ENCODE measurements at places on chromosomes 4 and X. TPM values are rescaled to one million over a fixed set of nuclear protein-coding genes. Genes with fewer than 3 reads are reported as not detected.

DNA sequence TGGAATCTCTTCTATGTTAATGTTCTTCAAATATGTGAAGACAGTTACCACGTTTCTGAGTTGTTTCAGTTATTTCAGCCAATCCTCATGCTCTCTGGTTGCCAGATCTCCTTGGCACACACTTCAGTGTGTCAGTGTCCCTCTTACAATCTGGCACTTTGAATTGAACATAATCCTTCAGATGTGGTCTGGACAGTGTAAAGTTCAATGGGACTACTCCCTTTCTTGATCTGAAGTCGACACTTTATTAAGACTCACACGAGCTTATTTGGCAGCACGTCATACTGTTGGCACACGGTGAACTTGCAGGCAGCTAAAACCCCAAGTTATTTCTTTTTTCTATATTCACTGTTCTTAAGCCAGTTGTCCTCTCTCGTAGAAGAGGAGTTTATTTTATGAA lies 28.2 kb downstream of the ARSJ start:
- DNase-seq = no peak

Gene VEGFD
- polyA plus RNA-seq = 0.22 TPM

Gene USP9X
- polyA plus RNA-seq = 65.4 TPM

DNA sequence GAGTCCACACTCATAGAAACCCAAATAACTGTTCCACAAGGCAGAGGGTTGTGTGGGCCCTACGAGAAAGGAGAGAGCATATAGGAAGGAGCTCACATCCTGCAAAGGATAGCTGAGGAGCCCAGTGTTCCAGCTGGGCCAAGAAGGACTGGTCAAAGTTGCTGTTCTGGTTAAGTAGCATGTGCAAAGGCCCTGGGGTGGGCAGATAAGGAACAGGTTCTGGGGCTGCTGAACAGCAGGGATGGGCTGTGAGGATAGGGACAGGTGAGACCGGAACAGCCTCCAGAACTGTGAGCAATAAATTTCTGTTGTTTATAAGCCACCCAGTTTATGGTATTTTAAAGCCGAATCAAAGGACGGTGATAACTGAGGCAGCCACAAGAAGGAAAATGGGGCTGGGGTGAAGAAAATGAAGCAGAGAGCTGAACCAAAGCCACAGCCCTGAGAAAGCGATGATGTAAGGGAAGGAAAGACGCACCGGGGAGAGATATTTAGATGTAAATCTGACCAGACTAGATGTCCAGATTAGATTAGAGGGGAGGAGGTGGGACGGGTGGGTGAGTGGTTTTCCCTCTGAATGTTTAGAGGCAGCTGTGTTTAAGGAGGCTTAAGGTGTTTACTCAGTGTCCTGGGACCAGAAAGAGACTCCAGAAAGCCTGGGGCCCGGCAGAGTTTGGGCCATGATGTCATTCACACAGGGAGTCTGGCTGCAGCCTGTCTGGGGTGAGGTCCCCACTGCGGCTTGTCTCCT lies 180.8 kb upstream of the BCOR start:
- DNase-seq = no peak

DNA sequence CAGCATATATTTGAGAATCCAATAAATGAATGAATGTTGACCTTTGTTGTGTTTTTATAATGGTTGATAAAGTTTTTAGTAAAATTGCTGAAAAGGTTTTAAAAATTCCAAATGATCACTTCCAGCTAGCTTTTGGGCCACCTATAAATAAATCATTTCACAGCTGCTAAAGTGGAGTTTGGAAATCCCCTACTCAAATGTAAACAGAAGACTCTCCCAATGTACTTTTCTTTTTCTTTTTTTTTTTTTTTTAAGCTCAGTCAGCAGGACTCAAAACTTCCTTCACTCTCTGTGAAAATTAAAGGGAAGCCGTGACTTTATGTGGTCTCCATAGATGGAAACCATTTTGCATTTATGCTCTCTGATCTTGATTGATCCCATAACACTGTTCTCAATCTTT lies 45.2 kb downstream of the CXCL13 start:
- DNase-seq = no peak

DNA sequence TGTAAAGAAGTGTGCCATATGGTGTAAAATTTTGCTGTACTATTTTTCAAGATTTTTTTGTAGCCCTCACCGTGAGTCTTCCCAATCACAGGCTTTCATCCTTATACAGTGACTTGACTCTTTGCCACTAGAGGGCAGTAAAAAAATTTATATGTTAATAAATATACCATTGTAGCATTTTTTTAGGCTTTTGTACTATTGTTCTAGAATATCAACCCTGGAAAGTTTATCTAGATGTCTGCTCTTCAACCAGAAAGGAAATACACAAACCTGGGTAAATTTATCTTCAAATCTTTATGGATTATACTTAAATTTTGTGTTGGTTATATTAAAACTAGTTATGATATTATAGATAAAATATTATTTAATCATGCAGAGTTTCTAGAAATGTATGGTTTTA lies 235.3 kb downstream of the TENM3 start:
- peak; percentile 16 for DNase-seq

DNA sequence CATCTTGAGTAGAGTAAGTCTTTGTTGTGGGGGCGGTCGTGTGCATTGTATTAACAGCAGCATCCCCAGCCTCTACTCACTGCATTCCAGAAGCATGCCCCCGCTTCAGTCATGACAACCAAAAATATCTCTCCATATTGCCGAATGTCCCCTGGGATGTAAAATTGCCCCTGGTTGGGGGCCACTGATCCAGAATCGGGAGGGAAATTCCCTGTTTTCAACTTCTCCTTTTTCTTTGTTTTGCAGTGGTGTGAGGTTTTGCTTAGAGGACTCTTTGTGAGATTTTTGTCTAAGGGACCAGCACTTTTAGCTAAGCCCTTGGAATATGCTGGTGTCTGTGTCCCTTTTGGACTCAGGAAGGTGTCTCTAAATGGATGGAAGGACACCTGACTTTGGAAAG lies 3.0 kb upstream of the IL13RA1 start:
- DNase-seq = no peak

- no peak for DNase-seq
These were observed 132.7 kb upstream of the NR3C2 start for GRCh38 chr4:148574911-148575310.

Gene FGD1
- 16.3 TPM for polyA plus RNA-seq

Measured in right renal cortex interstitium (tissue), 3 donors.